ENCODE measurements at places on chromosomes 3 and 15.
A peak's percentile ranks its signal among the peaks of the same experiment; 100 is the strongest.

GRCh38 chr3:185188816-185189215 is 36.0 kb upstream of the C3orf70 start:
- no peak for DNase-seq

GRCh38 chr3:172173316-172174254 is 134.2 kb downstream of the FNDC3B start:
- no peak for DNase-seq

- DNase-seq, result no peak
Observed at GRCh38 chr3:25178672-25179071, 249.4 kb upstream of the RARB start.

GRCh38 chr3:194028434-194029004 is 107.4 kb upstream of the HES1 start:
- DNase-seq, result no peak

GRCh38 chr15:64247906-64248541 is 85.2 kb upstream of the PPIB start:
- peak; percentile 31 for DNase-seq

DNA sequence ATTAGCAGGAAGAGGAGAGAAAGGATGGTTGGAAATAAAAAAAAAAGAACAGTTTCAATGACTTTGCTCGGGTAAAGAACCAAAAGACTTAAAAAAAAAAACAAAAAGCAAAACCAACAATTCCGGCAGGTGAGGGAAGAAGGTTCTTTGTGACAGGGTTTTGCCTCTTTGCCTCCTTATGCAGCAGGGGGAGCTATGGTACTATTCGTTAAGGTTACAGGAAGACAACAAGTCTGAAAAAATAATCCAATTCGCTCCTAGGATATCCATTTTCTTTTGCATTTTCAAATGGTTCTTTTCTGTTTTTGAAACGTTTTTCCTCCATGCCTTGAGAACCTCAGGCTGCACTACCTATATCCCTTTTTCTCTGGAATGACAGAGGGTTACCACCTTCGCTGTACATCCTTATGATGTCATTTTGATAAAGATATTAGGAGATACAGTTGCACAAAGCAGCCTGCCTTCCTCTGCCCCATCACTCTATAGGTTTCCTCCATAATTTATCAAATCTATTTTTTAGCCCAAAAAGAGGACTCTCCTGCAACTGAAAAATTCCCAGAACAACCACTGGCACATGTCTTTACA is 55.0 kb downstream of the CFAP20DC start:
- DNase-seq, result peak; percentile 21

- DNase-seq, result no peak
Observed at GRCh38 chr3:37029111-37029510, 35.8 kb downstream of the MLH1 start.

- DNase-seq, result no peak
Observed at GRCh38 chr15:69750253-69750652, 297.6 kb downstream of the RPLP1 start.

GRCh38 chr3:8223766-8224165 is 277.9 kb upstream of the LMCD1 start:
- no peak for DNase-seq

DNA sequence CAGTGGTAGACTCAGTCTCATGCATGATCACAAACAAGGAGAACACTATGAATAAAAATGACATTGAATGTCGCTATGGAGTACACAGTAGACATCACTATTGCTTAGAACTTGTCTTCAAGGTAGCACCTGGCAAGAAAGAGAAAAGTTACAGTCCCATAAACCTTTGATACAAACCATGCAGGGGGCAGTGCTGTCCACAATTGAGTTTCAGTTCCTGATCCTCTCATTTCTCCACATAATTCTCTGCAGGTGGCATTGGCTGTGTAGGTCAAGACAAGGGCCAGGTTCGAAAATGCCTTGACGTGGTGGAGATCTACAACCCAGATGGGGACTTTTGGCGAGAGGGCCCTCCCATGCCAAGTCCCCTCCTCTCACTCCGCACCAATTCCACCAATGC is 47.9 kb downstream of the KBTBD12 start:
- no peak for DNase-seq

GRCh38 chr15:41897363-41897799 is 3.5 kb upstream of the SPTBN5 start:
- DNase-seq, result no peak

DNA sequence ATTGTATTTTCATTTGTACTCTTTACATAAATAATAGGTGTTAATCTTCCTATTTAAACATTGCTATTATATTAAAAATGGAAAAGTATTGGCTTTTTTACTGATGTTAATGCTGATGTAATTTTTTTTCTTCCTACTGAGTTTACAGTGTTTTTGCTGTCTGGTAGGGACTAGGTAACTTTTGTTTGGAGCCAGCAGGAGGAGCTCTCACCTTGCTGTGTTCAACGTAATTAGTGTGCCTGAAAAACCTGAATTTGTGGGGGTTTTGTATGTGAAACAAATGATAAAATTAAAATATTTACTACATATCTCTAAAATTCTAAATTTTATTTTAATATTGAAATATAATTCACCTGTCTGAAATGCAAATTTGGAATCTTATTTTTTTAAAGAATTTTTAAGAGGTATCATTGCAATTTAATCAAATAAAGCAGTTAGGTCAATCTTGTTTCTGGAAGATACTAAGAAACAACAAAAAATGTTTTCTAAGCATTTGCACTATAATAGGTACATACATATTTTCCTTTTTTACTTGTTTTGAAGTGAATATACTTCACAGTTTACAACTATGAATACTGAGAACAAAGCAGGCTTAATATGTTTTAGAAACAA is 48.8 kb downstream of the EPHA6 start:
- DNase-seq, result peak; percentile 57

- no peak for DNase-seq
Observed at GRCh38 chr3:58013973-58014649, 5.9 kb downstream of the FLNB start.

DNA sequence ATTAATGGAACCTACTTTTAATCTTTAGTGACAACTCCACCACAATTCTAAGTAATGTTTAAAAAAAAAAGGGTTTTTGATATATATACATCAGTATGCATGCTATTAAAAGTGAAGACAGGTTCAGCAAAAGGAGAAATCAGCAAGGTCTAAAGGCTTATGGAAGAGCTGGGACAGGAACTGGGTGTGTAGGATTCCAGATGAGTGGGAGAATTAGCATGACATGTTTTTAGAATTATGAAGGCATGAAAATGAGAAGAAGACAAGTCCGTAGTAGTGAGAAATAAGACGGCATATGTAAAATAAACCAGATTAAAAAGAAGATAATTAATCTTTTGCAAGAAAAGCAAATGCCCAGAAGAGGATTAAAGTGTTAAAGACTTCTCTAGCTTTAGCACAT is 52.0 kb downstream of the CBLB start:
- no peak for DNase-seq

GRCh38 chr3:22952860-22953259 is 250.3 kb upstream of the UBE2E2 start:
- no peak for DNase-seq

Data from NCI-H2029 treated with DMSO at 0.1 percent for 48 hours (cell line).